Hematopoietic multipotent progenitor cell treated with erythropoietin and hydrocortisone succinate and interleukin-3 and kit ligand, for 4 days (in vitro differentiated cells): ENCODE measurements at places on chromosomes 2 and 18.

- DNase-seq = no peak
Measured at GRCh38 chr2:12666445-12666844, 50.3 kb upstream of the TRIB2 start.

DNA sequence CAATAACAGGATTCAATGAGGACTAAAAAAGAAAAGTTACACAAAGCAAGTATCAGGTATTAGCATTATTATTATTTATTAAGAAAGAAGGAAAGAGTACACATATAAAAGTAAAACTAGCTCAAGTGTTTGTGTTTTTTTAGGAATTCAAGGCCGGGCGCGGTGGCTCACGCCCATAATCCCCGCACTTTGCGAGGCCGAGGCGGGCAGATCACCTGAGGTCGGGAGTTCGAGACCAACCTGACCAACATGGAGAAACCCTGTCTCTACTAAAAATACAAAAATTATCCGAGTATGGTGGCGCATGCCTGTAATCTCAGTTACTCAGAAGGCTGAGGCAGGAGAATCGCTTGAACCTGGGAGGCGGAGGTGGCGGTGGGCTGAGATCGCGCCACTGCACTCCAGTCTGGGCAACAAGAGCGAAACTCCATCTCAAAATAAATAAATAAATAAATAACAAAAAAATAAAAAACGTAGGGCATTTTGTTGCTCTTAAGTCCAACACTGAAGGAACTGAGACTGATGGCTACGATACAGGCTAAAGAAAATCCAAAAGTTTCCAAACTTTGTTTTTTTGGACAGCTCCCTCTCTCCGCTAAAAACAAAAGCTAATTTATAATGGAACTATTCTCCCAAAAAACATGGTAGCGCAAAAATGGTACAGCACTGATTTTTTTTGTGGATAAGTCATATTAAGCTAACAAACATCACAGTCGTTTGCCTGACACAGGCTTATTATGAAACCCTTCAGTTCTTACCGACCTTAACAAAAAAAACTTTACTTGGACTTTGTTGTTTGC is 1.7 kb downstream of the TRAPPC8 start:
- DNase-seq = no peak

DNA sequence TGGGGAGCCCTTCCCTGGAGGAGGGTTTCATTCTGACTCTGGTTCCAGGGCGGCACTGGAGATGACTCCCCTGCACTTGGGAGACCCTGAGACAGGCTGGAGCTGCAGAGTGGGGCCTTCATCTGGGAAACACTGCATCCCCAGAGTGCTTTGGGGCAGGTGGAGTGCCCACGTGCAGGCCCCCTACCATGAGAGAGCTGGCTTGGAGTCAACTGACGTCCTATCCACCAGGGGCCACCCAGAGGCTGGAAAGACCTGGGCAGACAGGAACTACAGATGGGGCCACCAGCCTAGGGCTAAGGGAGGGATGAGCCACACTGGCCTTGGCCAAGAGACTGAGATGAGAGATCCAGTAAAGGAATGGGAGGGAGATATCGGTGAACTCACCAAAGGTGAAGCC is 153.8 kb downstream of the ASB1 start:
- no peak for DNase-seq

DNA sequence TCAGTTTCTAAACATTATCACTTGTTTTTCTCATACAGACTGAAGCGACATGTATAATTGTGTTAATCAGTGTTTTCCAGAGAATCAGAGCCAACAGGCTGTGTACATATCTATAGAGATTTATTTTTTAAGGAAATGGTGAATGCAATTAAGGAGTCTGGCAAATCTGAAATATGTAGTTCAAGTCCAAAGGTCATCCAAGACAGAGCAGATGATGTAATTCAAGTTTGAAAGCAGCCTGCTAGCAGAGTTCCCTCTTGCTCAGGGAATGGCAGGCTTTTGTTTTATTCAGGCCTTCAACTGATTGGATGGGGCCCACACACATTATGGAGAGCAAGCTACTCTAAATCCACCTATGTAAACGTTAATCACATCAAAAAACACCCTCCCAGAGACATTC is 282.6 kb downstream of the CBLN2 start:
- DNase-seq = no peak

GRCh38 chr2:188318161-188318749 is 26.6 kb downstream of the GULP1 start:
- DNase-seq = no peak
